ENCODE measurements at places on chromosomes 1 and 21. TPM values are rescaled to one million over a fixed set of nuclear protein-coding genes. Genes with fewer than 3 reads are reported as not detected.

DNA sequence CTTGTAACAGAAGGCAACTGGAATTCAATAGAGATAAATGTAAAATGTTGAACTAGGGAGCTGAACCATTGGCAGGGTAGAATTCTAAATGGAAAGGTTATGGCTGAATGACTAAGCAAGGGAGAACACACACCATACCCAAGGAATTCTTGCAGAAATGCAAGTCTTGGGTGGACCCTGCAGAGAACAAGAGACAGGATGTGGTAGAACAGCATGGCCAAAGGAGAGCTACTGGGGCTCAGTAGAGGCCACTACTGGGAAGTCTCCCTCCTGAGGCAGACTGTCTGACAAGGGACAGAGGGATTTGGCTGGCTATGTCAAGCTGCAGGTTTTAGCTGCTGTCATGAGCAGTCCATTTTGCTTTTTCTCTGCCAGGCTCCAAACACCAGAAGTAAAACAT lies 180.9 kb downstream of the TNR start:
- no peak for DNase-seq

DNA sequence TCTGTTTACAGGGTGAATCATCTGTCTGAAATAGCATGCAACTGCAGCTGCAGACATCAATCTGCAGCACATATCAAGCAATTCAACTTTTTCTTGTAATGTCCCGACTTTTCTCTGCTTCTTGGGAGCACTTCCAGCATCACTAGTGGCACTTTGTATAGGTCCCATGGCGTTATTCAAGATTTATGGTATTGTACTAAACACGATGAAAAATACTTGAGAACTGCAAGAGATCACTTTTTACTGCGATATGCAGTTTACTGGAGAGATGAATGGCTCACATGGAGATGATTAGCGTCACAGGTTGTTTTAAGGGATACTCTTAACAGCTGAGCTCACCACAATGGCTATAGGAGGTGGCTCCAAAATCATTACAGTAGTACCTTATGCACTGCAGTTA lies 7.2 kb upstream of the SCMH1 start:
- DNase-seq = no peak

DNA sequence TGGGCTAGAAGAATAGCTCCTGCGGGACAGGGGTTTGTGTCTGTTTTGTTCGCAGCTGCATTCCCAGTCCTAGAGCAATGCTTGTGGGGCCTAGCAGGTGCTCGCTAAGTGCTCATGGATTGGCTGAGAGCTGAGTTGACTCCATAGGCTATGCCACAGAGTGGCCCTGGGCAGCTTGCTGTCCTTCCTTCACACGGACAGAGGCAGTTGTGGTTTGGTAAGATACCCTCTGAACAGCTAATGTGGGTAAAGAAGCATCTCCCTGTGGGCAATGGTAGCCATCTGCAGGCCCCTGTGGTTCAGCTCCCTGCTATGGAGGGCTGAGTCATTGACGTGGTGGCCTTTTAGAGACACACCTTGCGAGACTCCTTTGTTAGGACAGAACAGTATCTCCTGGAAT lies 23.5 kb upstream of the LBR start:
- DNase-seq = no peak

DNA sequence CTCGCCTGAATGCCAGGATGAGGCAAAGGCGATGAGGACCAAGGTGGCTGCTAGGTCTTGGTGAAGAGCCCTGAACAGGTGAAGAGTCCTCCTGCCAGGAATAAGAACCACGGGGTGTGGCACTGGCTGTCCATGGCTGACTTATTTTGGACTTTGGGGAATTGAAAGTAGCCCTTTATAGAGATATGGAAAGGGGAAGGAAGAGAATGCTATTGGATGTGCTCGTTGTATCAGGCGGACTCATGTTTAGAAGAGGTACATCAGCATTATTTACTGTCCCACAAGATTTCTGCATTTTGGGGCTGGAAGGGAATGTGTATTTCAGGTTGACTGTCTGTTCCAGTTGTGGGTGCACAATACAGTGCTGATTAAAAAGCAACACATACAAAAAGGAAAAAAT lies 465.8 kb downstream of the DSCAM start:
- DNase-seq = no peak

- no peak for DNase-seq
These were observed 38.6 kb downstream of the BRINP2 start for GRCh38 chr1:177209357-177209756.

DNA sequence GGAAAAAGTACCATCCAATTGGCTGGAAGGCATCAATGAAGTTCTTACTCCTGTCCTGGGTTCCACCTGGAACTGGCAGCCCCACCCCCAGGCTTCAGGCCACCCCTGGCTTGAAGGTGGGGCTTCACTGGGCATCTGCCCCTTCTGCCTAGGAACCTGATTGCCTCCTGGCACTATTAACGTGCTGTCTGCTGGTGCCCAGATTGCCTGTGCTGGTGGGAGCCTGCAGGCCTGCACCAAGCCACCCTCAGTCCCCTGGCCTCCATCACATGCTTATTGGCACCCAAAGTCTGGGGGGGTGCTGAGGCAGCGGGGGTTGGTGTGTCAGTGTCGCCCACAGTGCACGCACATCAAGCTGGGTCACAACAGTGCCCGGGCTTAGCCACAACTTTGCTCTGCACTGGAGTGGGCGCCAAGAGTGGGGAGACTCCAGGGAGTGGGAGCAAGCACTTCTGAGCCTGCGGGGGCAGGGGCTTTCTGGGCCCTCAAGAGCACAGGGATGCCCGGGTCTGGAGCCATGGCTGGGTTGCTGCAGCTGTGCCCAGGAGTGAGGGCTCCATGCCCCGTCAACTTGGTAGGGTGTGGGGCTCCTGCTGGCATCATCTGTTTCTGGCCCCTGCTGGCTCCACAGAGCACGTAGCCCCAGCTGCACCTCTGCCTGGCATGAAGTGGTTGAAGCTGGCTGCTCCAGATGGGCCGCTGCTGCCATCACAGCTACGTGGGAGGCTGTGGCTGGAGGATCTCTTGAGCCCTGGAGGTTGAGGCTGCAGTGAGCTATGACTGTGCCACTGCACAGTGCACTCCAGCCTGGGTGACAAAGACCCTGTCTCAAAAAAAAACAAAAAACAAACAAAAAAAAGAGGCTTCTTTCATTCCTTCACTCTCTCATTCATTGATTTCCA lies 4.1 kb upstream of the LSM10 start:
- no peak for DNase-seq

DNA sequence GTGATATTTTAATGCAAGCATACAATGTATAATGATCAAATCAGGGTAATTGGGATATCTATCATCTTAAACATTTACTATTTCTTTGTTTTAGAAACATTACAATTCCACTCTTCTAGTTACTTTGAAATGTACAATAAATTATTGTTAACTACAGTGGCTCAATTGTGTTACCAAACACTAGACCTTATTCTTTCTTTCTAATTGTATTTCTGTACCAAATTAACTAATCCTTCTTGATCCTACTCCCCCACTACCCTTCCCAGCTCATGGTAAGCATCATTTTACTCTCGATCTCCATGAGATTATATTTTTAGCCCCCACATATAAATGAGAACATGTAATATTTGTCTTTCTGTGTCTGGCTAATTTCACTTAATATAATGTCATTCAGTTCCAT lies 95.0 kb upstream of the MROH9 start:
- no peak for DNase-seq

- DNase-seq = no peak
These were observed 224.3 kb upstream of the FGGY start for GRCh38 chr1:59072583-59072947.

SV2A gene
- total RNA-seq = 27.5 TPM

RXFP4 gene
- total RNA-seq = 0.26 TPM

DISC1 gene
- total RNA-seq = 11.2 TPM

SGIP1 gene
- total RNA-seq = not detected

LCE1B gene
- total RNA-seq = not detected

BMP8B gene
- 0.67 TPM for total RNA-seq

ITGB2 gene
- 452 TPM for total RNA-seq

ACKR1 gene
- not detected for total RNA-seq

Measured in activated naive CD8-positive, alpha-beta T cell treated with anti-CD3 and anti-CD28 coated beads, Interleukin-2, amount 10 ng/mL, durations not matched to agents 7 days and 5 days (primary cell).